ENCODE measurements at places on chromosomes 5 and 9. TPM values are rescaled to one million over a fixed set of nuclear protein-coding genes. Genes with fewer than 3 reads are reported as not detected.

SPINK7 gene
- not detected for total RNA-seq

PCDHGB3 gene
- 2.7 TPM for total RNA-seq

LEAP2 gene
- total RNA-seq: 0.74 TPM

PCDHB3 gene
- 1.8 TPM for total RNA-seq

SPINK4 gene
- not detected for total RNA-seq

C9orf153 gene
- 1.5 TPM for total RNA-seq

MTX3 gene
- total RNA-seq: 11.7 TPM

PKD2L2 gene
- total RNA-seq: not detected

GCNT1 gene
- total RNA-seq: 11.6 TPM

CARTPT gene
- not detected for total RNA-seq

SUSD3 gene
- total RNA-seq: 6.2 TPM

CORO2A gene
- total RNA-seq: 22.8 TPM

HEMGN gene
- total RNA-seq: 0.44 TPM

SPEF2 gene
- 6.6 TPM for total RNA-seq

ADAMTS13 gene
- 2.6 TPM for total RNA-seq

CER1 gene
- total RNA-seq: not detected

IQGAP2 gene
- total RNA-seq: 57.6 TPM

TPPP gene
- total RNA-seq: 22.2 TPM

NR6A1 gene
- total RNA-seq: 34.6 TPM

SLC6A19 gene
- not detected for total RNA-seq

C5orf22 gene
- total RNA-seq: 14.7 TPM

STKLD1 gene
- total RNA-seq: not detected

HINT1 gene
- total RNA-seq: 128 TPM

SCGB3A2 gene
- 665 TPM for total RNA-seq

IL4 gene
- total RNA-seq: not detected

RANBP17 gene
- total RNA-seq: 32.3 TPM

PROB1 gene
- 0.33 TPM for total RNA-seq

BTNL3 gene
- total RNA-seq: 0.57 TPM

PHF24 gene
- not detected for total RNA-seq

PTGES gene
- total RNA-seq: 2.1 TPM

NMUR2 gene
- 0.15 TPM for total RNA-seq

FOXD4L4 gene
- total RNA-seq: 0.22 TPM

BAAT gene
- total RNA-seq: not detected

GNE gene
- 13.1 TPM for total RNA-seq

OR1N1 gene
- not detected for total RNA-seq

CDX1 gene
- total RNA-seq: 0.17 TPM

GKAP1 gene
- total RNA-seq: 4.4 TPM

Data from upper lobe of left lung (tissue), 6 donors.